ENCODE measurements at places on chromosomes 7 and 10. TPM values are rescaled to one million over a fixed set of nuclear protein-coding genes. Genes with fewer than 3 reads are reported as not detected.

Gene VAX1
- not detected for total RNA-seq

Gene WDFY4
- total RNA-seq: 6.4 TPM

Gene MAGI2
- 56.2 TPM for total RNA-seq

Gene DIP2C
- 34.3 TPM for total RNA-seq

Gene KIAA1549
- 9.7 TPM for total RNA-seq

Gene AKR1C4
- not detected for total RNA-seq

Gene ADIRF
- total RNA-seq: 46.2 TPM

Gene CALY
- total RNA-seq: not detected

Gene TMEM273
- 5.5 TPM for total RNA-seq

Gene WBP1L
- total RNA-seq: 56.6 TPM

Gene DNTT
- 0.18 TPM for total RNA-seq

Gene PON3
- total RNA-seq: 1.9 TPM

Gene SSC4D
- 3.7 TPM for total RNA-seq

Gene PAX4
- not detected for total RNA-seq

Gene AKR1C1
- total RNA-seq: 6.3 TPM

Gene ARHGEF35
- 7.7 TPM for total RNA-seq

Gene ZNF746
- total RNA-seq: 19.3 TPM

Gene NCAPG2
- 17.3 TPM for total RNA-seq

Gene ACADSB
- 18.1 TPM for total RNA-seq

Gene MCM10
- 4.8 TPM for total RNA-seq

Gene ABCB1
- 22.8 TPM for total RNA-seq

Gene HMX3
- total RNA-seq: 0.82 TPM

Gene POLR1F
- 15.3 TPM for total RNA-seq
